ENCODE measurements at places on chromosomes 6 and 20.

DNA sequence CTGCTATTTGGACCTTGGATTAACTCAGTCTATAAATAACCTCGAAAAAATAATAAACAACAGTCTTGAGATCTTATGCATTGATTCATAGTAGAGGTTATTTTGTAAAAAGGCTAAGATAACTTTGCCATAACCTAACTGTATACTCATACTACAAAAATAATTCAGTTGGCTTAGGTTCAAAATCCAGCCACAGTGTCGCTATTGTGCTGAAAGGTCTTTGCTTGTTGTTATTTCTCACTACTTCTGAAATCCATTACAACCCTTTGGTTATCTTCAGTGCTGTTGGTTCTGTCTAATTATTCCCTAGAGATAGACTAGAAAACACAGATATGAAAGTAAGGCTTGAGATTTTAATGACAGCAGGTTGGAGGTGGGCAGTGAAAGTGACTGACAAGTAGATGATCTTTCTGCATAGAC lies 74.4 kb downstream of the MKKS start:
- no peak for DNase-seq

DNA sequence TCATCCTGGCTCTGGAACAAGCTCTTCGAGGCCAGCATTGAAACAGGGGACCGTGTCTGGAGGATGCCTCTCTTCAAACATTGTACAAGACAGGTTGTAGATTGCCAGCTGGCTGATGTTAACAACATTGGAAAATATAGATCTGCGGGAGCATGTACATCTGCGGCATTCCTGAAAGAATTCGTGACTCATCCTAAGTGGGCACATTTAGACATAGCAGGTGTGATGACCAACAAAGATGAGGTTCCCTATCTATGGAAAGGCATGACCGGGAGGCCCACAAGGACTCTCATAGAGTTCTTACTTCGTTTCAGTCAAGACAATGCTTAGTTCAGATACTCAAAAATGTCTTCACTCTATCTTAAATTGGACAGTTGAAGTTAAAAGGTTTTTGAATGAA lies 3.6 kb upstream of the CDKN1A start:
- no peak for DNase-seq

- DNase-seq = no peak
Measured at GRCh38 chr6:11645016-11645415, 107.5 kb downstream of the TMEM170B start.

- DNase-seq = no peak
Measured at GRCh38 chr6:85672050-85672449, 29.4 kb upstream of the SYNCRIP start.

GRCh38 chr20:54431156-54431944 lies 44.0 kb upstream of the DOK5 start:
- DNase-seq = no peak

- peak; percentile 80 for DNase-seq
Measured at GRCh38 chr6:108782179-108783041, 65.8 kb upstream of the ARMC2 start.

DNA sequence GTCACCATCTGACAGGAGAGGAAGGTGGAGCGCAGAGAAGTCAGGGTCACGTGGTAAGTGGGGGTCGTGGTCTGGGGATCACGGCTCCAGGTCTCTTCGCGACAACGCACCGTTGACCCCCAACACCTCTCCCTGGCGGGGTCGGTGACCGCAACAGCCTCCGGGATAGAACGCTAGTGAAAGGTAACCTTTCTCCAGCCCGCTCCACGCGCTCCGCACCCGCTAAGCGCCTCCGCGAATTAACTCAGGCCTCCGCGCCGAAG lies 600 bp upstream of the SYNJ2 start:
- no peak for DNase-seq

GRCh38 chr6:99416226-99416625 lies 8.9 kb downstream of the PNISR start:
- DNase-seq = no peak

- DNase-seq = no peak
Measured at GRCh38 chr6:83884523-83884922, 25.0 kb downstream of the CYB5R4 start.

DNA sequence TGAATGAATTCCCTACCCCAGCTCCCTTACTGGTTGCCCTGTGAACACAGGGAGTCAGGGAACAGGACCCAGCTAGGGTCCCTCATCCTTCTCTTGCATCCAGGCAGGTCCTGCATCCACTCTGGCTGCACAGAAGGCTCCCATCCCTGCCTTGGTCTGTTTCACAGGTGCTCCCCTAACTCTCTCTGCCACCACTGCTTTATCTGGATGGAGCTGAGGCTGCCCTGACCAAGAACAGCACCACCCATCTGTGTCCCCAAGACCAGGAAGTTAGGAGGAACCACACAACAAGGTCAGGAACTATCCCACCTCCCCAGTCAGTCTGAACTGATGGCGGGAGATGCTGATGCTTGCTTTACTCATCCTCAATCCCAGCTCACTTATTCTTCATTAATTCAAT lies 16.2 kb upstream of the HLA-G start:
- no peak for DNase-seq

- no peak for DNase-seq
Measured at GRCh38 chr20:2972126-2972525, 71.3 kb upstream of the GNRH2 start.

GRCh38 chr6:111329882-111330633 lies 153.0 kb downstream of the REV3L start:
- DNase-seq = no peak

GRCh38 chr6:8029243-8029870 lies 34.8 kb downstream of the BLOC1S5 start:
- no peak for DNase-seq
